ENCODE measurements at places on chromosomes 7 and 10. TPM values are rescaled to one million over a fixed set of nuclear protein-coding genes. Genes with fewer than 3 reads are reported as not detected.

DNA sequence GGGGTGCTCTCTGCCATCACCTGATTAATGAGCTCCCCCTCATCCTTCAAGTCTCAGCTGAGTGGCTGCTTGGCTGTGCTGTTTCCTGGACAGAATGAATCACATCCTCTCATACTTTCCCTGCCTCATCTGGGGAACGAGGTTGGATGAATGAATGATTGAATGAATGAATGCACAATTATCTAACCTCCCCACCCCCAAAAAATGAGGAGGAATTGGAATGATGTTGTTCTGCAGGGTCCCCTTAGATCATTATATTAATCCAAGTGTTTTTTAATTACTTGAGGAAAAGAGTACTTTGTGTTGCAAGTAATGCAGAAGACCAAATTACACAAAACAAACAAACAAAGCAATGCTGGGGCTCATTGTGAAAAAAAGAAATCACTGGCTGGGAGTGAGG, 240.2 kb downstream of the BUB3 start:
- H3K4me1 ChIP-seq = no peaks in the 10 kb centered on the region
- H3K4me3 ChIP-seq = no peak overlapping the region

GRCh38 chr10:50219646-50220045, 31.7 kb downstream of the ASAH2 start:
- DNase-seq = no peak
- H3K4me1 ChIP-seq = no peaks in the 10 kb centered on the region
- H3K27ac ChIP-seq = no peak overlapping the region

- DNase-seq = no peak
- H3K4me3 ChIP-seq = no peak overlapping the region
- no peaks in the 10 kb centered on the region for H3K4me1 ChIP-seq
- no peaks in the 10 kb centered on the region for H3K27me3 ChIP-seq
- no peaks in the 10 kb centered on the region for H3K36me3 ChIP-seq
Measured at GRCh38 chr10:48511875-48512231, 93.0 kb downstream of the ARHGAP22 start.

GRCh38 chr10:124999433-125000365, 57.8 kb downstream of the ZRANB1 start:
- peaks cover 34% of the 10 kb centered on the region for H3K36me3 ChIP-seq
- no peaks in the 10 kb centered on the region for H3K27me3 ChIP-seq
- H3K4me3 ChIP-seq = no peak overlapping the region
- DNase-seq = no peak

- H3K4me3 ChIP-seq = no peak overlapping the region
- DNase-seq = no peak
- H3K36me3 ChIP-seq = no peaks in the 10 kb centered on the region
- H3K27me3 ChIP-seq = no peaks in the 10 kb centered on the region
- no peak overlapping the region for H3K27ac ChIP-seq
Measured at GRCh38 chr7:106177738-106178592, 65.9 kb upstream of the SYPL1 start.

Gene MSRB2
- 10.5 TPM for total RNA-seq

DNA sequence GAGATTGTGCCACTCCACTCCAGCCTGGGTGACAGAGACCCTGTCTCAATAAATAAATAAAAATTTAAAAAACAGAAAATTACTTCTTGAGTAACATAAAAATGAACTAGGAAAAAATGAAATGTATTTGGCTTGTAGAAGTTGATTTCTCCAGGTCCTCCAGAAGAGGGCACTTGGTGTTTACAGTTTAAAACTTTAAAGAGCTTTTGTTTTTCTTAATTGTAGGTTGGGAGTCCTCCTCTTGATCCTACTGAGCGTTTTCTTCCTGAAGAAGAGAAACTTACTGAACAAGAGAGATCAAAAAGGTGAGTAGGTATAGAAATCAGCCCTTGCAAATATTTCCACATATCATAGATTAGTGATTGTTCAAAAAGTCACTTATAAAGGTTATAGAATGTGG, 16.2 kb downstream of the KIFBP start:
- no peaks in the 10 kb centered on the region for H3K27me3 ChIP-seq
- no peak overlapping the region for H3K4me3 ChIP-seq
- H3K36me3 ChIP-seq = peaks cover 4% of the 10 kb centered on the region
- no peak overlapping the region for H3K27ac ChIP-seq

Gene PDE6C
- not detected for total RNA-seq

DNA sequence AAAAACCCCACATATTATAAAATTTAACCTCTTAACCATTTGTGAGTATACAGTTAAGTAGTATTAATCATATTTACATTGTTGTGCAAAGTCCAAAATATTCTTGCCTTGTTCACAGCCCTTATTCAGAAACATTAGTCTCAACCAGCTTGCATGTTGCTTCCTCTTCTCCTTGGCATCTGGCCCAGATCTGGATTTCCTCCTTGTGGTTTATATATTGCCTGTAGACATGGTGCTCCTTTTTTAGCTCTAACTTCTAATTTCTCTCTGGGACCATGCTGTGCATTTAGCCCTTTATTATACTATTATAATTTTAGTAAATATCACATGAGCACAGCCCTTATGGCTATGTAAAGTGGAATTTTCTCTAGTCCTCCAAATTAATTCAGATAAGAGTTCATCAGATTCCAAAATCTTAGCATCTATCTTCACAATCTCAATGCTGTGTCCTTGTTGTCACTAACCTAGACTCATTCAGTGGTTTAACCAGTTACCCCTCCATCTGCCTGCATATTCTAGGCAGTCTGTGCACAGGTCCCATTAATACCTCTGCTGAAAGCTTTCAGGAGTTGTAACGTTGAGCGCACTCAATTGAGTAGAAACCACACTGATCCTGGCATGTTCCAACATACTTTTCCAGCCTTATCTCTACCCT, 7.9 kb downstream of the CPED1 start:
- no peak overlapping the region for H3K27ac ChIP-seq
- no peaks in the 10 kb centered on the region for H3K36me3 ChIP-seq
- peaks cover 30% of the 10 kb centered on the region for H3K4me1 ChIP-seq
- no peak overlapping the region for H3K4me3 ChIP-seq

GRCh38 chr10:68342909-68343516, 10.3 kb upstream of the PBLD start:
- H3K36me3 ChIP-seq = peaks cover 81% of the 10 kb centered on the region
- peaks cover 10% of the 10 kb centered on the region for H3K4me1 ChIP-seq
- H3K27ac ChIP-seq = no peak overlapping the region
- H3K4me3 ChIP-seq = no peak overlapping the region
- no peaks in the 10 kb centered on the region for H3K27me3 ChIP-seq

GRCh38 chr7:63008366-63008765, 990.3 kb upstream of the ZNF722 start:
- no peak for DNase-seq
- H3K36me3 ChIP-seq = no peaks in the 10 kb centered on the region
- no peak overlapping the region for H3K4me3 ChIP-seq
- no peaks in the 10 kb centered on the region for H3K4me1 ChIP-seq
- no peak overlapping the region for H3K27ac ChIP-seq

- no peak for DNase-seq
- H3K27me3 ChIP-seq = no peaks in the 10 kb centered on the region
- no peak overlapping the region for H3K4me3 ChIP-seq
Measured at GRCh38 chr7:117973975-117974374, 100.7 kb upstream of the CTTNBP2 start.

GRCh38 chr7:130912082-130912861, 178.3 kb upstream of the KLF14 start:
- peak overlapping the region; percentile 94 for H3K4me3 ChIP-seq
- H3K27me3 ChIP-seq = no peaks in the 10 kb centered on the region
- H3K27ac ChIP-seq = peak overlapping the region; percentile 97
- peaks cover 99% of the 10 kb centered on the region for H3K36me3 ChIP-seq
- no peak for DNase-seq
- peaks cover 55% of the 10 kb centered on the region for H3K4me1 ChIP-seq

GRCh38 chr7:35533902-35534301, 161.0 kb downstream of the HERPUD2 start:
- no peaks in the 10 kb centered on the region for H3K4me1 ChIP-seq
- H3K4me3 ChIP-seq = no peak overlapping the region
- DNase-seq = no peak
- H3K36me3 ChIP-seq = no peaks in the 10 kb centered on the region
- peaks cover 66% of the 10 kb centered on the region for H3K27me3 ChIP-seq

DNA sequence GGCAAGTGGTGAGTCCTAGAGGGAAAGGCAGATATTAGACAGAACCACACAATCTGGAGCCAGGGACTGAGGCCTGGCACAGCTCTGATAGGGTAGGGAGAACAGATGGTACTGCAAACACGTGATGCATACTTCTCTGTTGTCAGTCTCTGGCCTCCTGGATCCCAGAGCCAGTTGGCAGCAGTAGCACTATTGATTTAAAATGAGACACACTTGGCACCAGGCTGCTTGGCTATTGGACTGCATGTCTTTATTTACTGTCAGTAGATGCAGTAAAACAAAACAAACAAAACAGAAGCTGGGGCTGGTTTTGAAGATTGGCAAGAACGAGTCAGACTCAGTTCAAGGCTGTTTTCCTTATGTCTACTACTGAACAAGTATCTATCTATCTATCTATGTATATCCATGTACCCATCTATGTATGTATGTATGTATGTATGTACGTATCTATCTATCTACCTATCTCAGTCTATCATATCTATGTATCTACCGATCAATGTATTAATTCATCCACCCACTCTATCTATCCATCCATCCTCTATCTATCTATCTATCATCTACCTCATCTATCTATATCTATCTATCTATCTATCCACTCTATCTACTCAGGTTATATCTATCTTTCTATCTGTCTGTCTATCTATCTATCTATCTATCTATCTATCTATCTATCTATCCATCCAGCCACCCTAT, 23.4 kb upstream of the MGAM2 start:
- H3K27me3 ChIP-seq = no peaks in the 10 kb centered on the region
- H3K4me1 ChIP-seq = peaks cover 15% of the 10 kb centered on the region
- H3K27ac ChIP-seq = no peak overlapping the region
- DNase-seq = no peak
- no peak overlapping the region for H3K4me3 ChIP-seq

Gene SPDYE1
- not detected for total RNA-seq

- no peaks in the 10 kb centered on the region for H3K36me3 ChIP-seq
- DNase-seq = no peak
- H3K27me3 ChIP-seq = peaks cover 10% of the 10 kb centered on the region
- no peak overlapping the region for H3K27ac ChIP-seq
- H3K4me3 ChIP-seq = no peak overlapping the region
- H3K4me1 ChIP-seq = no peaks in the 10 kb centered on the region
Measured at GRCh38 chr10:27982875-27983543, 15.9 kb downstream of the ODAD2 start.

DNA sequence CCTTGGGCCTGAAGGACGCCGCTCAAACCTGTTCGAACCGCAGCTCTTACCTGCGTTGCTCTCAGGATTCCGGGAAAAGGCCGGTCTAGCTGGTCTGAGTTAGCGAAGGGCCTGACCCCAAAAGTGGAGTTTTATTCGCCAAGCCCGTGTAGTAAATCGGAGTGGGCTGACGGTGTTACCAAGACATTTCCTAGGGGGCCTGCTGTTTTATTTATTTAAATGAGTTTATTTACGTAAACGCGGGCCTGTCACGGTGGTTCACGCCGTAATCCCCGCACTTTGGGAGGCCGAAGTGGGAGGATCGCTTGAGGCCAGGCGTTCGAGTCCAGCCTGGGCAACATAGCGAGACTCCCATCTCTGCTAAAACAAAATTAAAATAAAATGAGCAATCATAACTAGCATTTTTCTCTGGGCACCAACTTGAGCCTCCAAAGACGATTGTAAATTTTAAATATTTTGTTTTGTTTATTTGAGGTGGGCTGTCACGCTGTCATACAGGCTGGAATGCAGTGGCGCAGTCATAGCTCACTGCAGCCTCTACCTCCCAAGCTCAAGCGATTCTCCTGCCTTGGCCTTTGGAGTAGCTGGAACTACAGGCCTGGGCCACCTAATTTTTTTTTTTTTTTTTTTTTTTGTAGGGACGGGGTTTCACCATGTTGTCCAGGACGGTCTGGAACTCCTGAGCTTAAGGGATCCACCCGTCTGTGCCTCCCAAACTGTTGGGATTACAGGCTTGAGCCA, 903 bp downstream of the ZNF655 start:
- no peaks in the 10 kb centered on the region for H3K36me3 ChIP-seq
- no peak overlapping the region for H3K27ac ChIP-seq
- H3K4me1 ChIP-seq = peaks cover 22% of the 10 kb centered on the region
- no peaks in the 10 kb centered on the region for H3K27me3 ChIP-seq

Gene MYPN
- total RNA-seq = 0.38 TPM

Gene TACR2
- 0.34 TPM for total RNA-seq

- H3K36me3 ChIP-seq = no peaks in the 10 kb centered on the region
- H3K27ac ChIP-seq = no peak overlapping the region
- H3K4me3 ChIP-seq = no peak overlapping the region
- no peaks in the 10 kb centered on the region for H3K27me3 ChIP-seq
- peaks cover 17% of the 10 kb centered on the region for H3K4me1 ChIP-seq
Measured at GRCh38 chr10:44935201-44935965, 24.2 kb upstream of the RASSF4 start.

- H3K27ac ChIP-seq = no peak overlapping the region
- no peaks in the 10 kb centered on the region for H3K4me1 ChIP-seq
- no peak overlapping the region for H3K4me3 ChIP-seq
- H3K36me3 ChIP-seq = no peaks in the 10 kb centered on the region
- no peak for DNase-seq
Measured at GRCh38 chr10:48554656-48555055, 50.2 kb downstream of the ARHGAP22 start.

- H3K4me1 ChIP-seq = peaks cover 7% of the 10 kb centered on the region
- no peak overlapping the region for H3K27ac ChIP-seq
- H3K36me3 ChIP-seq = no peaks in the 10 kb centered on the region
- DNase-seq = no peak
- no peaks in the 10 kb centered on the region for H3K27me3 ChIP-seq
Measured at GRCh38 chr10:75117995-75118394, 6.5 kb downstream of the SAMD8 start.

DNA sequence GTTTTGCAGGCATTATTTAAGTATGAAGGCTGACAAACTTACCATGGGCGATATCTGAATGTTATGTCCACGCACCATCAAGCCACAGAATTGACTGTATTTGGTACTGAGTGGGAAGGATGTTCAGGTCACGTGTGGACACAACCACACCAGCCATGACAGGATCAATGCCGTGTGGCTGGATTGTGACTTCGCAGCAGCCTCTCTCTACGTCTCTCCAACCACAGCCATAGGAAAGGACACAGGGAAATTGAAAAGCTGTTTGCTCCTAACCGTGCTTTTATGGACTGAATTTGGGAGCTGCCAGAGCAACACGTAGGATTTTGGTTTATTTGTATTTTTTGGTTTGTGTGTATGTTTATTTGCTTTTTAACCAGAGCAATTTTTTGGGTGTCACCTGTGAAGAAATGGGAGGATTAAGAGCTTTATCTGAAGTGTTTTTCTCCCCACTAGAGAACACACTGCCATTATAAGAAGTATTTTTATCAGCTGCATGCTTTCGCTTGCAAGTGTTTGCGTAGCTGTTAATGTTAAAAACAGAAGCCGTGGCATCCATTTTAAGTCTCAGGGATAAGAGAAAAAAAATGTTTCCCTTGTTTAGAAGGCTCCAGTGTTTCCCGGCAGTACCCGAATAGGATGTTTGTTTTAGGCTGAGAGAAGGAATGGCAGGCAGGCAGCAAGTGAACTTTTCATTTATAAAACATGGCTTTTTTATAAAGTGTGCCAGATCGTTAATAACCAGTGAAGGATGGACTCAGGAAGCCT, 401.1 kb upstream of the NFE2L3 start:
- no peak overlapping the region for H3K27ac ChIP-seq
- H3K27me3 ChIP-seq = peaks cover 54% of the 10 kb centered on the region
- no peak overlapping the region for H3K4me3 ChIP-seq
- DNase-seq = no peak
- H3K4me1 ChIP-seq = no peaks in the 10 kb centered on the region

- DNase-seq = peak; percentile 61
- peaks cover 10% of the 10 kb centered on the region for H3K36me3 ChIP-seq
- H3K27ac ChIP-seq = no peak overlapping the region
- H3K27me3 ChIP-seq = no peaks in the 10 kb centered on the region
Measured at GRCh38 chr10:124152139-124153022, 59.0 kb upstream of the CHST15 start.

- H3K27me3 ChIP-seq = no peaks in the 10 kb centered on the region
- H3K36me3 ChIP-seq = peaks cover 65% of the 10 kb centered on the region
- peak overlapping the region; percentile 98 for H3K4me3 ChIP-seq
- H3K4me1 ChIP-seq = peaks cover 7% of the 10 kb centered on the region
- DNase-seq = no peak
Measured at GRCh38 chr10:92690211-92690914, 608 bp downstream of the HHEX start.
